ENCODE measurements at places on chromosomes 6 and 20. TPM values are rescaled to one million over a fixed set of nuclear protein-coding genes. Genes with fewer than 3 reads are reported as not detected.

The HLA-DMA gene
- total RNA-seq, result 40.3 TPM

The FRK gene
- 2.3 TPM for total RNA-seq

The ENPP1 gene
- 29.6 TPM for total RNA-seq

- no peak overlapping the region for H3K27ac ChIP-seq
- H3K4me3 ChIP-seq, result no peak overlapping the region
- no peaks in the 10 kb centered on the region for H3K36me3 ChIP-seq
- no peaks in the 10 kb centered on the region for H3K27me3 ChIP-seq
- no peaks in the 10 kb centered on the region for H3K4me1 ChIP-seq
These were observed 38.1 kb downstream of the RNF144B start for GRCh38 chr6:18425218-18425617.

GRCh38 chr20:33584976-33585375 is 77.2 kb upstream of the C20orf144 start:
- no peak overlapping the region for H3K27ac ChIP-seq
- no peak overlapping the region for H3K4me3 ChIP-seq
- no peak for DNase-seq

DNA sequence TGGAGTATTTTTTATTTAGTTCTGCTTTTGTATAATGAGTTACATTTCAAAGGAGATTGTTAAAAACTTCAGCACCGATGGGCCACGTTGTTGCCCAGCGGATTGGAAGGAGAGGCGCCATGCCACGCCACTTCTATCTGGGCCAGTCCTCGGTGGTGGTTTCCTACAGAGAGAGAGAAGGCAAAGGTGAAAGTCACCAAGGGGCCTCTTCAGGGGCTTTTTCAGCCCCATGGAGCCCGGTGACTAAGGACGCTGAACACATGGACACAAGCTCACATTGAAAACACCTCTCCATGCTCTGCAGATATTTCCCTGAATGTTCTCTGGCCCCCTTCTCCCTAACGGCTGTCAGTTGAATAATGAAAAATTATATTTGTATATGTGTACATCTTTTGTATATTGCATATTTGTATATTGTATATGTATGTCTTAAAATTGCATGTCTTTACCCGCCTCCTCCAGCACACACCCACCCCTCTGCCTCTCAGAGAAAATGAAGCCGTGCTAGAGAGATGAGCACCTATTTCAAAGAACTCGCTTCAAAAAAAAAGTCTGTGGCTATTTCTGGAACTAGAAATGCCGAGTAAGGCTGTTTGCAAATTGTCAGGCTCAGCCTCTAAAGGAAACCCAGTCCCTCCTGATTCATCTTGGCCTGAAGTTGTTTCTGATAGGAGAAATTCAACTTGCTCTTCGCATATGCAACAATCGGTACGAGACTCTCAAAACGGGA is 91.9 kb upstream of the CDH4 start:
- DNase-seq, result no peak
- H3K4me1 ChIP-seq, result no peaks in the 10 kb centered on the region
- no peaks in the 10 kb centered on the region for H3K27me3 ChIP-seq
- H3K4me3 ChIP-seq, result no peak overlapping the region

- no peaks in the 10 kb centered on the region for H3K4me1 ChIP-seq
- H3K27me3 ChIP-seq, result no peaks in the 10 kb centered on the region
- H3K36me3 ChIP-seq, result no peaks in the 10 kb centered on the region
These were observed 19.2 kb upstream of the SSR1 start for GRCh38 chr6:7332090-7332745.

- no peaks in the 10 kb centered on the region for H3K36me3 ChIP-seq
- no peak overlapping the region for H3K27ac ChIP-seq
- peaks cover 14% of the 10 kb centered on the region for H3K4me1 ChIP-seq
- DNase-seq, result no peak
- no peak overlapping the region for H3K4me3 ChIP-seq
- H3K27me3 ChIP-seq, result no peaks in the 10 kb centered on the region
These were observed 76.6 kb upstream of the HSF2 start for GRCh38 chr6:122322824-122323223.
